ENCODE measurements at places on chromosomes 16 and 17.

- DNase-seq, result no peak
These were observed 269.7 kb downstream of the SEC14L1 start for GRCh38 chr17:77410470-77410869.

DNA sequence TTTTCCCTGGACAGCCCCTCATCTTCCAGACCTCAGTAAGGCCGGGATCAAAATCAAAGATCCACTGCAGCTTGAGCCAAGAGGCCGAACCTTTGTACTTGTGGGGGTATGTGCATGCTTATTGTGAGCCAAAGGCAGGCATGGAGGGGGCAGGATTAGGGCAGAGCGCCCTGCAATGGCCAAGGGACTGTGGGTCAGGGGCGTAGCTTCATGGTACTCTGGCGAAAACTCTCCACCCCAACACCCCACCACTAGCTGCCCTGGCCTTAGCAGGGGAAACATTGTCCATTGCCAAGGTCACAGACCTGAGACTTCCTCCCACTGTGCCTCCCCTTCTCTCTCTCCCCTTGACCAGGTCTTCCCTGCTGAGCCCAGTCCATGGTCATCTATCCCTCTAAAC lies 90.1 kb downstream of the TMEM132E start:
- DNase-seq, result no peak

DNA sequence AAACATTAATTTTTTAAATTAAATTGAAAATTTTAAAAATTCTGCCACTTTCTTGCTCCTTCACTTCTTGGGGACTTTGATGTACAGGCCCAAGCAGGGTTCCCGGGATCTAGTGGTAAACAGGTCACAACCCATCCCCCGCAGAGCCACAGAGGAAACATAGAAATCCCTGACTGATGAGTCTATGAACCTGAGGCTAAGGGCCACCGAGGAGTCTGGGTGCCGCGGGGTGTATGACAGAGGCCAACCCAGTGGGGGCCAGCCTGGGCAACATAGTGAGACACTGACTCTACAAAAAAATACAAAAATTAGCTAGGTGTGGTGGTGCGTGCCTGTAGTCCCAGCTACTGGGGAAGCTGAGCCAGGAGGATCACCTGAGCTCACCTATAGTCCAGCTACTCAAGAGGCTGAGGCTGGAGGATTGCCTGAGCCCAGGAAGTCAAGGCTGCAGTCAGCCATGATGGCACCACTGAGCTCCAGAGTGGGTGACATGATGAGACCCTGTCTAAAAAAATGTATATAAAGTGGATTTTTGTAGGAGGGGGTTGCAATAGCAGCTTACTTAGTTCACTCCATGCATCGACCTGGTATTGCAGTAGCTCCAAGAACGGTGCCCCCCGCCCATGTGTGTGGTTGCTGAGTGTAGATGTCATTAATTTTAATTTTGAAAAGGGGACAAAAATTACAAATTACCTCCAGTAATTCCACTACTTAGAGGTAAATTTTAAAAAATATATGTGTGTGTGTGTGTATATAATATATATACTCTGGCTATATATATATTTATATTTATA lies 9.2 kb upstream of the FLYWCH1 start:
- no peak for DNase-seq

- DNase-seq, result no peak
These were observed 3.0 kb upstream of the ABR start for GRCh38 chr17:1182811-1183170.

Measured in left lobe of liver (tissue), 2 donors.